ENCODE measurements at places on chromosomes 5 and 9.
A peak's percentile ranks its signal among the peaks of the same experiment; 100 is the strongest.

- no peak for DNase-seq
Observed at GRCh38 chr5:55541056-55541635, 6.4 kb upstream of the PLPP1 start.

GRCh38 chr9:114083666-114084065 is 5.6 kb upstream of the AMBP start:
- no peak for DNase-seq

GRCh38 chr5:53893626-53894025 is 333.2 kb downstream of the NDUFS4 start:
- DNase-seq, result no peak

DNA sequence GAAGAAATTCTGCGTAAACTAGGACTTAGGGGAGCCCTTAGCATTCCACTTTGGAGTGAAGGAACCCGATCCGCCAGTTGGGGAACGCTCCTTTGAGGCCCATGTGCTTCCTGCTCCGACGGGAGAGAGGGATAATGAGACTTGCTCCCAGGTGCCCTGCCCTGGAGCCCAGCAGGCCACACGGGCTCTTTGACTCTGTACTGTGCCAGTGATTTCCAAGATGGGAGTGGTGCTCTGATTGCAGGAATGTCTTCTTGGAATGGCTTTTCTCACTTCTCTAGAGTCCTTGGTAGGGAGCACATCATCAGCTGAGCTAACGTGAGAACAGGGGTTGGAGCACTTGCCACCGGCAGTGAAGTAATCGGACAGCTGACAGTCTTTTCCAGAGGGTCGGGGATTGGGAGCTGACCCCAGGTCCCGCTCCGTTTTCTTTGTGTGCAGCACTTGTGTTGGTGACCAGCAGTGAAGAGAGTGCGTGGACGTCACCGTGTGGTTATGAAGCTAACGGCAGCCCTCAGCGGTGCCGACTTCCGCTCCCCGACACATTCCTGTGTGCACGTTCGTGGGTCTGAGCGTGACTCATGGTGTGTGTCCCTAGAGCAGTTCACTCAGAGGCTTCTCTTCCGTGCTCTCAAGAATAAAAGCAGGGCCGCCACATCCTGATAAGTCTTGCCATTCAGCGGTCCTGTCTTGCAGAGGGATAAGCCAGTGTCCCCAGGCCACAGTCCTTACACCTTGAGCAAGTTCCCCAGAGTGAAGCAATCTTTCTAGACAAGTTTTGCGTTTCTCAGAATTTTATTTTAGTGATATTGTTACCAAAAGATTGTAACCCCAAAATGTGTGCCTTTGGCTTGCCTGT is 25.6 kb downstream of the ABL1 start:
- DNase-seq, result no peak

DNA sequence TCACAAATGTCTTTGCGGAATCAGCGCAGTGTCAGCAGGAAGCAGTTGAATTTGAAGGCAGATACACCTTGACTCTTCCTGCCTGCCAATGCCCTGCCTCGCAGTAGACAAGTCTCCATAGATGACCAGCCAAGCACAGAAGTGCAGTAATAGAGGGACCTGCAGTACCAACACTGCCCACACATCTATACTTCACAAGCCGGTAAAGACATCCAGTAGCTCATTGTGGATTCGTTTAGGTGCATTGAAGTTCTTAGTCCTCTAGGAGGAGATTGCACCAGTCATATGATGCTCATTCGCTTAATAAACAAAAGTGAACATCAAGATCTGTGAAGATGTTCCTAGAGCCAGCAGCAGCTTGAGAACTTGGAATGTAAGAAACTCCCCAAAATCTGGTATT is 7.1 kb upstream of the IFNA2 start:
- no peak for DNase-seq

DNA sequence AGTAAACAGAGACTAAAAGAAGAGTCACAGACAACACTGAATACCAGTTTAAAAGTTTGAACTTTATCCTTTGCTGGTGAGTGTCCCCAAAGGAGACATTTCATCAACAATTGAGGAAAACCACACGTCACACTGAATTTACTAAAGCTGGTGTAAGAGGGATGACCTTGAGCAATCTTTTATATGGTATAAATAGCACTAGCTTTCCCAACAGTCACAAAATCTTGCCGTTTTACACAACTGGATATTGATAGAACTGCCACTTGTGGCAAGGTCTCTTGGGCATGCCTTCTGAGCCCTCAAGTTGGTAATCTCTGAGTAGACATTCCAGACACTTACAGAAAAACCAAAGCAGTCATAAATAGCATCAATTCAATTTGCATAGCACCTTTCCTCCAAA is 311.5 kb upstream of the TARS1 start:
- no peak for DNase-seq

DNA sequence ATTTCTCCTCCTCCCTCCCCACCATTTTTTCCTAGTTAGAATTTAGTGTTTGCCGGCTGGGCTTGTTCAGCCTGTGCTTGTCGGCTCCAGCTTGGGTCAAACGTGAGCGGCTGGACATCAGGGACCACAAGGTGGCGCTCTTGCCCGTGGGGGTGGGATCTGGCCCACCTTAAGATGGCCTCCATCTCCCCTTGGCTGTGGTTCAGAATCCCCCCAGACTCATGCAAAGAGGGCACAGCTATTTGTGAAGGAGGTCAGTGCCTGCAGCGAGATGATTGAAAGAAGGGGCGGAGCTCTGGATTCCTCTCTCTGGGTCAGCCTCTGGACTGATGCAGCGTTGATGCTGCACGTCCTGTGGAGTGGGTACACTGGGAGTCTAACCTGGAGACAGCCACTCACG is 283.3 kb upstream of the TUT7 start:
- no peak for DNase-seq

DNA sequence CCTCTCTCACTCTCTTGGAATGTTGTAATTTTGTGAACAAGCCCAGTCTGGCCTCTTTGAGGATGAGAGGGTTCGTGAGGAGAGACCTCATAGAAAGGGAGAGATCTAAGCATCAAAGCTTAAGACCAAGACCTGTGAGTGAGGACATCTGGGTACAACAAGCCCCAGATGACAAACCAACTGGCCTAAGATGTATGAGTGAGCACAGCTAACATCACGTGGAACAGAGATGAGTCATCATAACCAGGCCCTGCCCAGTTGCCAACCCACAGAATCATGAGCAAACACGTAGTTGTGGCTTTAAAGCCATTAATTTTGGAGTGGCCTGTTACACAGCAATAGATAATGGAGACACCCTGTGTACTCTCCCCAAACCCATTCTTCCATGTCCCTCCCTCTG is 439.1 kb upstream of the KIF2A start:
- peak; percentile 2 for DNase-seq

DNA sequence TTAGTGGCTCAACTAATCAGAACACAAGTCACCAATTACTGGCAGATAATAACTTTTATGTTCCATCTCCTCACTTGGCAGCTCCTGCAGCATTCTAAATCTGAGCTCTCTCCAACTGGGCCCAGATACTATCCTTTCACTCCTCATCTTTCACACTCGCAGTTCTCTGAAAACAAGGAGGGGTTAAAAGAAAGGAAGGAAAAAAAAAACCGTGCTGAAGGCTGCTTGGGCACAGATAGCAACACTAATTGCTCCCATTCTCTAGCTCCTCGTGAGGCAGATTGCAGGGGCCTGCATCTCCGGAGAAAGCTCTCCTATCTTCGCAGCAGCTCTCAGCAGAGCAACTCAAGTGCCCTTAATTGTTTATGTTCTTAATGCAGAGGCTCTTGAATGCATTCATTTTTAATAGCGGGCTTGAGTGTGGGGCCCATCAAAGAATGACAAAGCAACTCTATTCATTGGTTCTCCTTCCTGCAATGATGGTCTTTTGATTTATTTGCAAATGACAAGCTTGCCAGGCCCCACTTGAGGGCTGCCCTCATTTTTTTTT is 23.9 kb downstream of the TLE1 start:
- DNase-seq, result no peak

- no peak for DNase-seq
Observed at GRCh38 chr5:117813850-117814249, 1174.5 kb downstream of the DTWD2 start.

GRCh38 chr9:136078024-136078423 is 17.1 kb downstream of the NACC2 start:
- no peak for DNase-seq

DNA sequence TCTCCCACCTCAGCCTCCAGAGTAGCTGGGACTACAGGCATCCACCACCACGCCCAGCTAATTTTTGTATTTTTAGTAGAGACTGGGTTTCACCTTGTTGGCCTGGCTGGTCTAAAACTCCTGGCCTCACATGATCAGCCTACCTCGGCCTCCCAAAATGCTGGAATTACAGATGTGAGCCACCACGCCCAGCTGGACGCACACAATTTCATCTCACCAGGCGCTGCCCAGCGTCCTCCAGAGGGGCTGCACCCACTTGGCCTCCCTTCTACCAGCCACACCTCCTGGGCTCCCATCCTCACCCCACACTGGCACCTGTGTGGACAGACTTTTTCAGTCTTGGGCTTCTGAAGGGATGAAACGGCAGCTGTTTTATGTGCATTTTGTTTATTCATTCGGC is 3.8 kb upstream of the EXOC3 start:
- no peak for DNase-seq

GRCh38 chr5:118146824-118147223 is 841.5 kb downstream of the DTWD2 start:
- no peak for DNase-seq
